ENCODE measurements at places on chromosomes 5 and 9. TPM values are rescaled to one million over a fixed set of nuclear protein-coding genes. Genes with fewer than 3 reads are reported as not detected.

GRCh38 chr5:6820851-6821479, 107.7 kb downstream of the TENT4A start:
- no peak overlapping the region for H3K27ac ChIP-seq
- no peak for DNase-seq
- no peaks in the 10 kb centered on the region for H3K27me3 ChIP-seq

GRCh38 chr9:92341578-92341977, 15.8 kb downstream of the CENPP start:
- no peaks in the 10 kb centered on the region for H3K4me1 ChIP-seq
- H3K27me3 ChIP-seq = no peaks in the 10 kb centered on the region
- no peak for DNase-seq
- no peaks in the 10 kb centered on the region for H3K36me3 ChIP-seq

GRCh38 chr5:10611290-10611689, 47.4 kb downstream of the ANKRD33B start:
- no peaks in the 10 kb centered on the region for H3K4me1 ChIP-seq
- no peaks in the 10 kb centered on the region for H3K36me3 ChIP-seq
- no peak for DNase-seq
- H3K4me3 ChIP-seq = no peak overlapping the region
- H3K27me3 ChIP-seq = no peaks in the 10 kb centered on the region
- H3K27ac ChIP-seq = no peak overlapping the region

Gene SPATA31A3
- not detected for total RNA-seq

DNA sequence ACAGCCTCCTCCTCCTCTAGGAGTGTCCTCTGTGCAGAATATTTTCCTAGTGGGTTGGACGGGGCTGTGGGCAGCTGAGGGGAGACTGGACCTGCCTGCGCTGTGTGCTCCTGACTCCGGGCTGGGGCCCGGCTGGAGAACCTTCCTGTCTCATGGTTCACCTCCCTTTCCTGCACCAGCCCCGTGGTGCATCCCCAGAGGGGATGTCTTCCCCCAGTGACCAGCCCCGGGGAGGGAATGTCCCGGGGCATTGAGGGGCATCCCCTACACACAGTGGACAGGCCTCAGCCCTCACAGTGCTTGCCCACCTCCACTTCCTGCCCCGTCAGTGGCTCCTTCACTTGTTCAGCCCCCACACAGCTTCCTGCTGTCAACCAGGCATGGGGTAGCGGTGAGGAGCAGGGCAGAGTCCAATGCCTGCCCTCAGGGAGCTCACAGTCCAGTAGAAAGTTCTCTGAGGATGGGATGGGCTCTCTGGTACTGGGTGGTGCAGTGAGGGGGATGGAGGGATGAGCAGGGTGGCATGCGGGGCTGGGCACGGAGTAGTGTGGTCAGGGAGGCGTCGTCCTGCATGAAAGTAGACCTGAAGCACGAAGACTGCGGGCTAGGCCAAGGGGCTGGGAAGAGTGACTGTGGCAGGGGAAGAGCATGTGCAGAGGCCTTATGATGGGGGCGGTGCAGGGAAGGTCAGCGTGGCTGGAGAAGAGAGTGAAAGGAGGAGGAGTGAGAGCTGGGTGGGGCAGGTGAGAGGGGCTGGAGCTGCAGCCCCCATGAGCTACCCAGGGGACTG, 52.1 kb upstream of the PITX1 start:
- H3K27ac ChIP-seq = no peak overlapping the region
- no peaks in the 10 kb centered on the region for H3K4me1 ChIP-seq
- no peaks in the 10 kb centered on the region for H3K27me3 ChIP-seq
- no peaks in the 10 kb centered on the region for H3K36me3 ChIP-seq
- DNase-seq = no peak

Gene C8G
- total RNA-seq = not detected

DNA sequence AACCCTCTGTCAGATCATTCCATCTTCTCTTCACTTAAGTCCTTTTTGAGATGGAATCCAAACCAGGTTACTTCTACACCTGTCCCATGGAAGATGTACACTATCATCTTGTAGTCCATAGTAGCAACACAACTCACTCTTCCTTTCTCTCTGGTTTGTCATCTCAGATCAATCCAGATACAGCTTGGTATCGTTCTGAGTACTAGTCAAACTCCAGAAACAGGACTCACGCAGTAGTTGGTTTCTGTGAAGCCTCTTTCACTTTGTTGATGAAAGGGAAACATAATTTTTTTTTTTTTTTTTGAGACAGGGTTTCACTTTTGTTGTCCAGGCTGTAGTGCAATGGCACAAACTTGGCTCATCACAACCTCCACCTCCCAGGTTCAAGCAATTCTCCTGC, 484.0 kb downstream of the PRDM9 start:
- no peaks in the 10 kb centered on the region for H3K27me3 ChIP-seq
- H3K4me3 ChIP-seq = no peak overlapping the region
- DNase-seq = no peak
- no peaks in the 10 kb centered on the region for H3K36me3 ChIP-seq
- H3K4me1 ChIP-seq = no peaks in the 10 kb centered on the region

- no peaks in the 10 kb centered on the region for H3K27me3 ChIP-seq
- no peak overlapping the region for H3K4me3 ChIP-seq
- no peaks in the 10 kb centered on the region for H3K4me1 ChIP-seq
- H3K27ac ChIP-seq = no peak overlapping the region
- DNase-seq = no peak
- H3K36me3 ChIP-seq = peaks cover 3% of the 10 kb centered on the region
Observed at GRCh38 chr5:43583724-43584123, 19.3 kb upstream of the NNT start.

GRCh38 chr5:67248703-67249589, 52.3 kb upstream of the CD180 start:
- H3K27me3 ChIP-seq = no peaks in the 10 kb centered on the region
- no peak for DNase-seq
- no peak overlapping the region for H3K27ac ChIP-seq
- peaks cover 14% of the 10 kb centered on the region for H3K4me1 ChIP-seq
- no peaks in the 10 kb centered on the region for H3K36me3 ChIP-seq

- no peaks in the 10 kb centered on the region for H3K4me1 ChIP-seq
- DNase-seq = no peak
- H3K4me3 ChIP-seq = no peak overlapping the region
- H3K27ac ChIP-seq = no peak overlapping the region
- no peaks in the 10 kb centered on the region for H3K27me3 ChIP-seq
- H3K36me3 ChIP-seq = no peaks in the 10 kb centered on the region
Observed at GRCh38 chr9:79166005-79166404, 405.8 kb upstream of the TLE4 start.

DNA sequence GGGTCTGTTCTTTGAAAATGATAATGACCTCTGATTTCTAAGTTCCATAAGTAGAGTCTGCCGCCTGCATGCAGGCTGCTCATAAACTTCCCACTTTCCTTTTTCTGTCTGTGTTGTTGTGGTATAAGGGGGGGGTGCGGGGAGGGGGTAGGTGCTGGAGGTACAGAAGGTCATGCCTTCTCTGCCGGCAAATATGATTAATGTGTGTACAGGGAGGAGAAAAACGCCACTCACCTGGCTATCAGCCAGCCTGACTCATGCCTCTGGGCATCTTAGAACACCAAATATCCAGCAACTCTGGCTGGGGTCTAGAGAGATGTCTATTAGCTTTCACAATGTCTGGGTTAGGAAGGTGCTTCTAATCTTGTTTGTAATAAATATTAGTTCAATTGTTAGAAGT, 128.3 kb downstream of the EFNA5 start:
- H3K27ac ChIP-seq = no peak overlapping the region
- H3K4me3 ChIP-seq = no peak overlapping the region
- no peaks in the 10 kb centered on the region for H3K4me1 ChIP-seq
- no peaks in the 10 kb centered on the region for H3K36me3 ChIP-seq

DNA sequence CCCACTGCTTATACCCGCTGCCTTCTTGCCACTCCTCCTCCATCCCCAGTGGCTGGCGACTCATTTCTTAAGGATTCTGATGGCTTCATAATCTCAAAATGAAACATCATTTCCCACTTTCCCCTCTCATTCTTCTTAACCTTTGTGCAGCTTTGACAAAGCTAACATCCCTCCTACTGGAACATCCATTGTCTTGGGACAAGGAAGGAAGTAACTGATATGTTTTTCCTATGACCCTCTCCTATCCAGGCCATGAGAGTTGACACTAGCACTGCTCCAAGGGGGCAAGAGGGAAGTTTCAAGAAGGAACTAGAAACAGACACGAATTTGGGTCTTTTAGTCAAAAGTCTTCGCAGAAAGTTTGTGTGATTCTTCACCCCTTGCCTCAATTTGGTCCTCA, 71.7 kb upstream of the SNX2 start:
- H3K36me3 ChIP-seq = no peaks in the 10 kb centered on the region
- no peaks in the 10 kb centered on the region for H3K27me3 ChIP-seq
- H3K4me3 ChIP-seq = no peak overlapping the region
- H3K27ac ChIP-seq = no peak overlapping the region
- no peaks in the 10 kb centered on the region for H3K4me1 ChIP-seq

GRCh38 chr5:79273341-79273740, 37.4 kb downstream of the JMY start:
- DNase-seq = no peak
- no peak overlapping the region for H3K27ac ChIP-seq
- H3K27me3 ChIP-seq = no peaks in the 10 kb centered on the region

Gene CORO2A
- total RNA-seq = 5.1 TPM

GRCh38 chr9:73152543-73152844, 829 bp downstream of the ANXA1 start:
- H3K27me3 ChIP-seq = no peaks in the 10 kb centered on the region
- H3K4me3 ChIP-seq = peak overlapping the region; percentile 79
- H3K36me3 ChIP-seq = no peaks in the 10 kb centered on the region
- peaks cover 64% of the 10 kb centered on the region for H3K4me1 ChIP-seq
- DNase-seq = no peak
- peak overlapping the region; percentile 93 for H3K27ac ChIP-seq

DNA sequence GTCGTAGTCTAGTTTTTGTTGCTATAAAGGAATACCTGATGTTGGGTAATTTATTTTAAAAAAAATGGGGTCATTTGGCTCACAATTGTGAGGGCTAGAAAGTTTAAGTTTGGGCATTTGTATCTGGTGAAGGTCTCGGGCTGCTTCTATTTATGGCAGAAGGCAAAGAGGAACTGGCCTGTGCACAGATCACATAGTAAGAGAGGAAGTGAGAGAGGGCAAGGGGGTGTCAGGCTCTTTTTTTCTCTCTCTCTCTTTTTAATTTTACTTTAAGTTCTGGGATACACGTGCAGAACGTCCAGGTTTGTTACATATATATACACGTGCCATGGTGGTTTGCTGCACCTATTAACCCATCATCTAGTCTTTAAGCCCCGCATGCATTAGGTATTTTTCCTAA, 453.3 kb downstream of the DIRAS2 start:
- no peaks in the 10 kb centered on the region for H3K4me1 ChIP-seq
- H3K27ac ChIP-seq = no peak overlapping the region
- peaks cover 3% of the 10 kb centered on the region for H3K27me3 ChIP-seq
- no peaks in the 10 kb centered on the region for H3K36me3 ChIP-seq
- H3K4me3 ChIP-seq = no peak overlapping the region

- no peak for DNase-seq
- no peak overlapping the region for H3K27ac ChIP-seq
- no peaks in the 10 kb centered on the region for H3K27me3 ChIP-seq
- no peak overlapping the region for H3K4me3 ChIP-seq
Observed at GRCh38 chr5:133287500-133287899, 235.7 kb downstream of the HSPA4 start.

Gene C9orf153
- 0.27 TPM for total RNA-seq

- DNase-seq = no peak
- H3K4me1 ChIP-seq = no peaks in the 10 kb centered on the region
- no peak overlapping the region for H3K4me3 ChIP-seq
- no peak overlapping the region for H3K27ac ChIP-seq
- H3K27me3 ChIP-seq = no peaks in the 10 kb centered on the region
- H3K36me3 ChIP-seq = no peaks in the 10 kb centered on the region
Observed at GRCh38 chr5:147189109-147189424, 45.8 kb upstream of the STK32A start.

- no peak overlapping the region for H3K27ac ChIP-seq
- no peaks in the 10 kb centered on the region for H3K4me1 ChIP-seq
- no peaks in the 10 kb centered on the region for H3K36me3 ChIP-seq
- DNase-seq = no peak
- no peaks in the 10 kb centered on the region for H3K27me3 ChIP-seq
Observed at GRCh38 chr9:17422994-17423680, 155.7 kb upstream of the SH3GL2 start.

- no peaks in the 10 kb centered on the region for H3K4me1 ChIP-seq
- no peaks in the 10 kb centered on the region for H3K27me3 ChIP-seq
- H3K4me3 ChIP-seq = no peak overlapping the region
- H3K27ac ChIP-seq = no peak overlapping the region
Observed at GRCh38 chr9:75001719-75002421, 26.2 kb downstream of the CARNMT1 start.

DNA sequence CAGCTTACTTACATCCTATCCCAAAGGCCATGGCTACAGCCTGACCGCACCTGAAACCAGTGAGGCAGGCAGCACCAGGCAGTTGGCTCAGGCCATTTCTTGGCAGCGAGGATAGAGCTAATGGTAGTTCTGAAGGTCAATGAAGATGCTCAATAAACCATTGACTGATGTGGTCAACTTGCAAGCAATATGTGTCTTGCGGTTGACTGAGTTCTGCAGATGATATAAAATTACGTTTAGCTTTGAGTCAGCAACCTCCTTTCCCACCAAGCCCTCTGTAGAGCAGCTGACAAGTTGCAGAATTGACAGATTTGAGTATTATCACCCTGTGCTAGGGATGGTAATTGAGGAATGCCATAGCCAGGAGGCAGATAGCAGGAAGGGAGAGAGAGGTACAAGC, 189.0 kb upstream of the PUM3 start:
- H3K4me3 ChIP-seq = no peak overlapping the region
- no peaks in the 10 kb centered on the region for H3K36me3 ChIP-seq
- H3K27me3 ChIP-seq = no peaks in the 10 kb centered on the region
- no peak for DNase-seq
- H3K4me1 ChIP-seq = no peaks in the 10 kb centered on the region

Gene JAK2
- total RNA-seq = 25.1 TPM

Gene MYMK
- total RNA-seq = not detected

GRCh38 chr5:160198146-160198545, 31.2 kb upstream of the FABP6 start:
- DNase-seq = no peak
- H3K27me3 ChIP-seq = no peaks in the 10 kb centered on the region
- H3K4me3 ChIP-seq = no peak overlapping the region

GRCh38 chr9:91421128-91421765, 2.4 kb downstream of the NFIL3 start:
- H3K4me3 ChIP-seq = no peak overlapping the region
- H3K36me3 ChIP-seq = no peaks in the 10 kb centered on the region
- H3K27me3 ChIP-seq = no peaks in the 10 kb centered on the region
- no peak for DNase-seq
- no peak overlapping the region for H3K27ac ChIP-seq
- H3K4me1 ChIP-seq = peaks cover 38% of the 10 kb centered on the region

- DNase-seq = no peak
- H3K4me1 ChIP-seq = no peaks in the 10 kb centered on the region
- H3K4me3 ChIP-seq = no peak overlapping the region
- H3K27me3 ChIP-seq = no peaks in the 10 kb centered on the region
- H3K27ac ChIP-seq = no peak overlapping the region
- H3K36me3 ChIP-seq = no peaks in the 10 kb centered on the region
Observed at GRCh38 chr5:104023739-104024138, 461.1 kb upstream of the NUDT12 start.
